ENCODE measurements at places on chromosomes 7 and 10. TPM values are rescaled to one million over a fixed set of nuclear protein-coding genes. Genes with fewer than 3 reads are reported as not detected.

DNA sequence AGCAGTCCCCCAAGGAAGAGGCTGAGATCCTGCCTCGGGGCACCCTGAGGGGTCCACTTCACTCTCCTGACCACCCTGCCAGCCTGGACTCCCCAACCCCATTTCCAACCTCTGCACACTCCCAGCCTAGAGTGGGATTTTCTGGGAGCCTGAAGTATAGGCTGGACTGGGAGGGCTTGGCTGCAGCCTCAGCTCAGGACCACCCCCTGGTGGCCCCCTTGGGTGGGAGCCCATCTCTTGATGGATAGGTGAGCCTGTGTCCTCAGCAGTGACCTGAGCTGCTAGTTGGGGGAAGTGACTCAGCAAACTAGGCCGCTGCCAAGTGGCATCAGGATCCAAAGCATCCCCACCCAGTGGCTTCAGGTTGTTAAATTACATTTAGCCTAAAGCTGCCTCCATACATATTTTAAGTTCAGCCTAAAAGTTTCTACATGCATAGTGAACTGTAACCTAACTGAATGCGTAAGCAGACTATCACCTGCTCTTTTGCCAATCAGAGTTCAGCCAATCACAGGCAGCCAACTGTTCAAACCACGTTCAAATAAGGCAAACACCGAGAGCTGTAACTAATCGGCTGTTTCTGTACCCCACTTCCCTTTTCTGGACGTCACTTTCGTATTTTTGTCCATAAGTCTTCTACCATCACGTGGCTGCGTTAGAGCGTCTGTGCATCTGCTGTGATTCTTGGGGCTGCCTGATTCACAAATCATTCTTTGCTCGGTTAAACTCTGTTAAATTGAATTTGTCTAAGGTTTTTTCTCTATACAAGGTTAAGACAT is 144.0 kb downstream of the PLPP4 start:
- peak; percentile 46 for DNase-seq
- H3K4me1 ChIP-seq = no peaks in the 10 kb centered on the region
- no peak overlapping the region for H3K27ac ChIP-seq
- peaks cover 7% of the 10 kb centered on the region for H3K36me3 ChIP-seq
- peaks cover 8% of the 10 kb centered on the region for H3K27me3 ChIP-seq

DNA sequence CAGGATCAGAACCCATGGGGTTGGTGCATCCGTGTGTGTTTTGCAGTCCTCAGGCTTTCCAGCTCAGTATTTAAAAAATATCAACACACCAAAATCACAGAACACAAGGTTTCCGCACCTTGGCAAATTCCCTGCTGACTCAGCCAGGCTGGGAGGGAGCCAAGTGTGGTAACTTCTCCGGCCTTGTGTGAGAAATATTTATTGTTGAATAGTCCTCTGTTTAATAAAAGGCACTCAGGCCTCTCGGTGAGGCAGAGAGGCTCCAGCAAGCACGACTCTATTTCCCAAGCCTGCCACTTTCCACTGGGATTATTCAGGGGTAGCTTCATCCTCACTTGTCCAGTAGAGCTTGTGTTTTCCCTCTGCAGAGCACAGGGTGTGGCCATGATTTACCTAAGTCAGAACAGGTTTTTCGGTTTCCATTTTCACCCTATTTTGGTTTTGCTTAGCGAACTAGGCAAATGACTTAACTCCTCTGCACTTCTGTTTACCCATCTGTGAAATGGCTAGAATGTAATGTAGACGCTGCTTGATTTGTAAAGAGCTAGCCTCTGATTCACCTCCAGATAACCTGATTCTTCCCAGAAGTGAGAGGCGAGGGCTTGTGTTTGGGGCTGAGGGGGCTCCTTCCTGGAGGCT is 13.0 kb upstream of the CHST15 start:
- no peak for DNase-seq
- peaks cover 8% of the 10 kb centered on the region for H3K36me3 ChIP-seq
- H3K27ac ChIP-seq = no peak overlapping the region
- no peak overlapping the region for H3K4me3 ChIP-seq

GRCh38 chr10:133128126-133129070 is 31.6 kb upstream of the KNDC1 start:
- no peak overlapping the region for H3K27ac ChIP-seq
- no peaks in the 10 kb centered on the region for H3K4me1 ChIP-seq
- no peak for DNase-seq
- H3K4me3 ChIP-seq = no peak overlapping the region
- peaks cover 4% of the 10 kb centered on the region for H3K27me3 ChIP-seq

The HOXA13 gene
- total RNA-seq = not detected

The IL15RA gene
- total RNA-seq = 0.97 TPM

The GDF2 gene
- total RNA-seq = not detected
